ENCODE measurements at places on chromosomes 3 and 15. TPM values are rescaled to one million over a fixed set of nuclear protein-coding genes. Genes with fewer than 3 reads are reported as not detected.

DNA sequence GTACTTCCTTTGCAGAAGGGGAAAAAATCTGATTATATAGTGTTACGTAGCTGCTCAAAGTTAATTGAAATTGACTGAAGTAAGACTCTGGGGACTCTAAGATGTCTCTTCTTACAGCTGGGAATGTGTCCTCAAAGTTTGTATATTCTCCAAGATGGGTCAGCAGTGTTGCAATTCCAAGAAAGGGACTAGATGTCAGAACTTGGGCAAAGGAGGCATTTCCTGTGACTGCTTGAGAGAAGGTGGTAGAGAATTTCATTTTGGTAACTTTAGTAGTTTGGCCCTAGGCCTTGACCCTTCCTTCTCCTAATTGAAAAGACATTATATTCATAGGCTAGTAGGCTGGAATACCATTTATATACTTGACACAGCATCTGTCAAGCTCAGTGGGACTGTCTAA is 33.9 kb downstream of the PTPRG start:
- DNase-seq = no peak

DNA sequence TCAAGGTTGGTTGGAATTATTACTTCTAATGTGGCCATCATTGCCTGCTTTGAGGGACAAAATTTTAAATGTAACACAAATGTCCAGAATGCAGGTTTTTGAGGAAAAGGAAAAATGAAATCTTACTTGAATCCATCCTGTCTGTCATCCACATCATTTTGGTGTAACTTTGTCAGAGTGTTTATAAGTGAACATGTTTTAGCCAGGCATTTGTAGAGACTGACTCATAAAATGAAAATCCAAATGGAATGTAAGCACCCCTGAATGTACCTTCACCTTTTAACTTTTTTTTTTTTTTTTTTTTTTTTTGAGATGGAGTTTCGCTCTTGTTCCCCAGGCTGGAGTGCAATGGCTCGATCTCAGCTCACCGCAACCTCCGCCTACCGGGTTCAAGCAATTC is 141.8 kb upstream of the BNIP2 start:
- no peak for DNase-seq

DNA sequence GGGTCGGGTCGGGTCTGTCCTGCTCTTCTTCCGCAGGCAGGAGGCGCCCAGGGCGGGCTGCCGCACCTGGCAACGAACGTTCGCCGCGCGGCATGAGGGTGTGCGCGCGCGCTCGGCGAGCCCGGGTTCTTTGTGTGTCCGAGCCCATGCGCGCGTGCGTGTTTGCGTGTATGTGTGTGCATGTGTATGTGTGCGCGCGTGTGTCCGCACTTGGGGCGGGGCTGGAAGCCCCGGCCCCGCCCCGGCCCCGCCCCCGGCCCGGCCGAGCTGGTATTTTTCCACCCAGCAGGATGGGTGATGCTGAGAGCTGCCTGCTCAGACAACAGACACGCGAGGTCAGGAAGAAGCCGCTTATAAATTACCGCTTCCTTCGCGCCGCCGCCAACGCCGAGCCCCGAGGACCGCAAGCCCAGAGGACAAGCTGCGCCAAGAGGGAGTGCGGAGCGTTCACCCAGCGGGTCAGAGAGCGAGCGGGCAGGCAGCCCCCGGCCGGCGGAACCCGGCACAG is at the start of gene SLC6A6:
Gene SLC6A6, plus strand, starts transcription at position 303 of the 508 bp plus-strand sequence. CDS start 41,029 bp downstream, outside the sequence.
- DNase-seq = peak; percentile 97

DNA sequence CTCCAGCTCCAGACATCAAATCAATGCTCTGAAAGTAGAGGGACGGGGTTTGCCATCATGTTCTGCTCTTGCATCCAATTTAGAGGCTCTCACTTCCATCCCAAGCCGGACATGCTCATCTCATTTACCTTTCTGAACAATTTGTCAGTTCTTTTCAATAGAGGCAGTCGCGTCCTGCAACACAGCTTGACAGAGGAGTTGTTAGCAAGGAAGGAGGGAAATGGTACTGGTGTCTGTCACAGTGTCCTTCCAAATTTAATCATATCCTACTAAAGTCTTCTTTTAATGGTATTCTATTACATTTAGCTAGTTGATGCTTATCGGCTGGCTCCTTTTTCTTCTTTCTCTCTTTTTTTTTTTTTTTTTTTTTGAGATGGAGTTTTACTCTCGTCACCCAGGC is 45.6 kb downstream of the HHLA2 start:
- DNase-seq = no peak

DNA sequence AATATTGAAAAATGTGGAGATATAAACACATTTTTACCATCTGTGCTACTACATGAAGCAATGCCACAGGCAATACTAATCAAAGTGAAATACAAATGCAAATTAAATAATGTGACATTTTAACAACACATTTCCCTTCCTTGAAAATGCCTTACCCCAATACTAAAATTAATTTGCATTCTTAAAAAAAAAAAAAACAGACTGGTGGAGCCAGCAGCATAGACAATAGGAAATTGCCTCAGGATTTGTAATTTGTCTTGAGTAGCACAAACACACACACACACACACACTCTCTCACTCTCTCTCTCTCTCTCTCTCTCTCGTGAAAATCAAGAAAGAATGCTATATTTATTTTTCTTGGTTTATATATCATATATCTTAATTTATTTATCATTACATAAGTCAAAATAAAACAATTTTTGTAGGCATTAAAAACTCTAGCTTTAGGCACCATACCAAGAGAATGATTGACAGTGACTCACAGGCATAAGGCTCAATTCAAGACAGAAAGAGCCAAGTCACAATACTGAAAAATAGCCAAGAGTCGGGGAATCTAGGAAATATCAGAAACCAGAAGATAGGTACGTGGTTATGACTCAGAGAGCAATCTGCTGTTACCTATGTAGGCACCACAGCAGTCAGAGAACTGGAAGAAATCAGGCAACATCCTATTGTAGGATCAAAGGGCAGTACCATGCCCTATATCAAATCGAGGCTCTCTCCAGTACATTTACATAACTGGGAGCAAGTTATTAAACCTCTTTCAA is 23.0 kb downstream of the SUCNR1 start:
- no peak for DNase-seq

DNA sequence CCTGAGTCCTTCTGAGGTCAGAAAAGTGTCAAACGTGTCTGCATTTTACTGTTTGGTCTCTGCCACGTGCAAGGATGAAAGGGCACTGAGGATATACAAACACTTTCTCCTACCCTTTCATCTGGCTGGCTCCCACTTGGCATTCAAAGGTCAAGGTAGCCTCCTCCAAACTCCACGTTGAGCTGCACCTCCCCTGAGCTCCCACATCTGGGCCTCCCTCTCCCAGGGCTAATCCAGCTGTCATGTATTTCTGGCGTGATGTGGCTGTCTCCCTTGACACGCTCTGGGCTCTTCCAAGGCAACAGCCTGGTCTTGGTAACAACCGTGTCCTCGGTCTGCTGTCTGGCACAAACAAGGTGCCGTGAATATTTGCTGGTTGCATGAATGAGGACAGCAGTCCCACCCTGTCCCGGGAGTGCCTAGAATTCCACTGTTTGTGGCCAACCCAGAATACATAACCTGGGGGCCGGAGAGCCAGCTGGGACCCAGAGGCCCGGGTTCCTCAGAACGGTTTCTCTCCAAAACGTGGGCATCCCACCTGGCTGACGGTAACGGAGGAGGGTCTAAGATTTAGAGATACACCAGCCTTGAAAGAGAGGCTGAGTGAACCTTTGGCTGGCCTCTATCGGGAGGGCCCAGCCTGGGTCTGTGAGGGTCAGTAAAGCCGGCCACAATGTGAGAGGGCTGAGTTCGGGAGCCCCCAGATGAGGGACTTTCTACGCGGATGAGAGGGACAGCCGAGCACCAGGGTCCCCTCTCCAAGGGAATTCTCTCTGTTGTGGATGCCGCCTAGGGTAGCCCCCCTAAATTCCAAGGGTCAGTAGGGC is 767 bp downstream of the GLT8D1 start:
- peak; percentile 24 for DNase-seq

GRCh38 chr3:169659820-169660674 is 3.5 kb downstream of the MECOM start:
- peak; percentile 73 for DNase-seq

DNA sequence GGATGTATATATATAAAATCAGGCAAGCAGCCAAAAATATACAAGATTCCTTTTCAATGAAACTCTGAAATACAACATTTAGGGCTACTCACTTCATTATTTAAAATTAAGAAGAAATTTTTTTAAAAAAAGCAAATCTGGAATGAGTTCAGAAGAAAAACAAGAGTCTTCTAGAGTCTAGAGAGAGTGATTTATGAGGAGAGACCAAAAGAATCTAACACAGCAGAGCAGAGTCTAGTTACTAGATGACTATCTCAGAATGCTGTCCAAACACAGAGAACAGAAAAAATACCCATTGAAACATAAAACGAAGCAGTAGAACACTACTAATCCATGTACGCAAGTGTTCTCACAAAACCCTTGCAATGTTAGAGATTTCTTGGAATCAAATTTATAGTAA is 275.2 kb upstream of the CBLB start:
- no peak for DNase-seq

GRCh38 chr3:50340448-50341329 is at the start of gene RASSF1:
Gene RASSF1, minus strand, starts transcription at chr3:50340836. Its CDS starts 31 bp downstream, at chr3:50340805.
- peak; percentile 51 for DNase-seq

- DNase-seq = peak; percentile 26
Observed at GRCh38 chr3:98982351-98982750, 80.9 kb upstream of the DCBLD2 start.

DNA sequence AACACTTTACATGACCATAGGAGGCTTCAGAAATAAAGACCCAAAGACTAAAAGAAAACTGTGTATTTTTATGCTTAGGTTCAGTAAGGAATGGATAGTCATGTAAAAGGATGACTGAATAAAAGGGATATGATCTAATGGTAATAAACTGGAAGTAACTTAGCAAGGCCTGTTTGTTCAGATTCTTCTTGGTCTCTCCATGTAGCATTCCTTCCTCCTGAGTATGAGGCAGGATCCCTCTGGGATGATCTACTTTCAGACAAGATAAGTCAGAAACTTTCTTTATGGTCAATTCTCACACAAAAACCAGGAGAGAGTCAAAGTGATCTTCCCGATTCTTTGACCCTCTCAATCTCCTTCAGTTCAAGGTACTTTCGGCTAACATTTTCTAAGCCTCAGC is 340.8 kb upstream of the DCBLD2 start:
- DNase-seq = no peak

DNA sequence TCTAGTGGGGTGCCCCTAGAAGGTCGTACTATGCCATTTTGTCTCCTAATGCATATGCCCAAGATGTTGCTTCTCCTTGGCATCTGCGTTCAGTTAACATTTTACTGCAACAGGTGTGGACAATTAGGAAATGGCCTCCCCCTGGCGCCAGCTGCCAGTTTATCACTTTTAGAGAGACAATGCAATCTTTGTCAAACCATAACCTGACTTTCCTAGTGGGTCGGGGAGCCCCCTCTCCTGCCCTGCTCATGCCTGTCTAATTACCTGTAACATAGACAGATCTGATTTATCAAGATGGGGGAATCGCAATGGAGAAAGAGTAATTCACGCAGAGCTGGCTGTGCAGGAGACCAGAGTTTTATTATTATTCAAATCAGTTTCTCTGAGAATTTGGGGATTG is 353.7 kb upstream of the SGO1 start:
- no peak for DNase-seq

- no peak for DNase-seq
Observed at GRCh38 chr15:94086341-94086740, 145.0 kb upstream of the MCTP2 start.

DNA sequence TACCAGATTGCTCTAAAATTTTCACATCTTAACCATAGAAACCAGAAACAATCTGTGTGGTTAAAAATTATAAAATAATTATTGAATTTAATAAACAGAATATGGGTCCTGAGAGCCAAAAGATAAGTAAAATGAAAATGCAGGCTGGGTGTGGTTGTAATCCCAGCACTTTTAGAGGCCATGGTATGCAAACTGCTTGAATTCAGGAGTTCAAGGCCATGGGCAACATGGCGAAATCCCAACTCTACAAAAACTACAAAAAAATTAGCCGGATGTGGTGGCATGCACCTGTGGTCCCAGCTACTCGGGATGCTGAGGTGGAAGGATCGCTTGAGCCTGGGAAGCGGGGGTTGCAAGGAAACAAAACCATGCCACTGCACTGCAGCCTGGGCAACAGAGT is 236.1 kb downstream of the STAG1 start:
- no peak for DNase-seq

GRCh38 chr3:44981751-44982150 is 5.7 kb downstream of the EXOSC7 start:
- DNase-seq = no peak

- no peak for DNase-seq
Observed at GRCh38 chr3:45321607-45322391, 66.6 kb upstream of the LARS2 start.

GRCh38 chr3:25021816-25022215 is 406.2 kb upstream of the RARB start:
- DNase-seq = no peak

GRCh38 chr15:44188795-44189194 is 6.3 kb downstream of the FRMD5 start:
- no peak for DNase-seq

- DNase-seq = peak; percentile 32
Observed at GRCh38 chr3:16512435-16513140, 911 bp downstream of the RFTN1 start.

GRCh38 chr3:82132210-82133069 is 371.0 kb upstream of the GBE1 start:
- no peak for DNase-seq

GRCh38 chr15:98844261-98844660 is 163.3 kb downstream of the PGPEP1L start:
- DNase-seq = no peak

- DNase-seq = no peak
Observed at GRCh38 chr3:171511450-171511849, 51.2 kb upstream of the TNIK start.

DNA sequence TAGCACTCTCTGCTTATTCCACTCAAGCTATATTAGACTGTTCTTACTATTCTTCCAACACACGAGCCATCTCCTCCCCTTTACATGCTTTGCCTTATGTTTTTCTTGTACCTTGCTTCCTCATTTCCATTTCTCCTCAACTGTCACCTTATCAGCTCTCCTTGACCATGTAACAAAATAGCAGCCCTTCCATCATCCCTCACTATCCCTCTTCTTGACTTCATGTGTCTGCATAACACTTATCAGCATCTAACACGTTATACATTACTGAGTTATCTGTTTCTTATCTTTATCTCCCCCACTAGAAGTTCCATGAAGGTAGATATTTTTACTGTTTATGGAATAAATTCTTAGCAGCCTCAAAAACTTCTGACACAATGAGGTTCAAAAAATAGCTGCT is 45.3 kb downstream of the TRPM7 start:
- no peak for DNase-seq

- DNase-seq = no peak
Observed at GRCh38 chr15:52136442-52136980, 23.9 kb upstream of the BCL2L10 start.

- no peak for DNase-seq
Observed at GRCh38 chr15:90497376-90497775, 32.3 kb upstream of the CRTC3 start.

Gene KBTBD12
- not detected for total RNA-seq

Gene CLDN11
- 1.6 TPM for total RNA-seq

Gene CYB561D2
- total RNA-seq = 13.8 TPM

Gene ZKSCAN7
- total RNA-seq = 14.1 TPM

Gene CPA3
- not detected for total RNA-seq

Gene TM4SF18
- not detected for total RNA-seq

Gene IQSEC1
- total RNA-seq = 8.9 TPM

Gene KLHL24
- 75.9 TPM for total RNA-seq

Gene HYAL1
- total RNA-seq = 3.0 TPM

Gene ACAN
- total RNA-seq = 0.34 TPM

Gene KBTBD13
- total RNA-seq = not detected

Gene CCR3
- total RNA-seq = not detected
